Activated T-helper 1 cell treated with anti-CD3 and anti-CD28 coated beads, Interleukin-2, amount 50 U/mL, for 16 hours (primary cell): ENCODE measurements at places on chromosomes 3 and 15.

- no peak for DNase-seq
These were observed 41.0 kb downstream of the STARD5 start for GRCh38 chr15:81282911-81283310.

DNA sequence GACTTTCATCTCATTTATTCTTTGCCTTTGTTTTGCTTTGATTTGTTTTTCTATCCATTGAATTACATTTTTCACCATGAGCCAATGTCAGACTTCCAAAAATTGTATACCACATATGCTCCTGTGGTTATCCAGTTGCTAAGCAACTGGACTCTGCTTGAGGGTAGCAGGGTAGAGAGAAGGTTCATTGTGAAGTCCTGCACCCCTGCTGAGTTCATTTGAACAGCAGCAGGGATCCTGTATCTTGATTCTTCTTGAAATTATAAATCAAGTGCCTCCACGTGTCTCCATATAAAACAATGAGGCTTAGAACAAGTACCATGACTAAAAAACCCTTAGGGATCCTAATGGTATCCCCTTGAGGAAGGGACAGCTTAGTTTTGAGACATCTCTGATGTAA lies 449.3 kb downstream of the ROBO2 start:
- no peak for DNase-seq

DNA sequence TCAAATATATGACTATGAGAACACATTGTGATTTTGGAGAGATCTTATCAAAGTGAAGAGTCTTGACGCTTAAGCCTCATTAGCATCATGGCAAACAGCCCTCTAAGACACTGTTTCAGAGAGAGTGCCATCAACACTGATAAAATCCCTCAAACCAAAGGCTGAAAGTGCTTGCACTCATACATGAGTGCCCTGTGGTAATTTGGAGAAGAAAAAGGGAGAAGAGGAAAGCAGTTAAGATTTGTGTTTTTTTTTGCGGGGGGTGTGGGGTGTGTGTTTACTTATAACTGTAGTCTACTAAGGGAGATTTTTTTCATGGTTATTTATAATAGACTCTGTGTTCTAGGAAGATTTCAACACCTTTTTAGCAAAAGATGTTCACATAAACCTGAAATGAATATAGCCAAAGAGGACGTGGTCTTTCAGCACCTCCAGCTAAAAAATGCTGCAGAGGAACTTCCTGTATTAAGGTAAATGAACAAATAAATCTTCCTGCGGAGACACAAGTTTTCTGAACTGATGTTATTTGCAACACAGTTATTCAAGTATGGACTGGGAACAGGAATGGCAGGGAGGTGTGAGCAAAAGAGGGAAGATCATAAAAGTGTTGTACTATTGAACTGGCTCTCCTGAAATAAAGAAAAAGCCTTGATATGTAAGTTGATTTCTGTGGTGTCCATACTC lies 81.9 kb upstream of the TGFBR2 start:
- DNase-seq = no peak

DNA sequence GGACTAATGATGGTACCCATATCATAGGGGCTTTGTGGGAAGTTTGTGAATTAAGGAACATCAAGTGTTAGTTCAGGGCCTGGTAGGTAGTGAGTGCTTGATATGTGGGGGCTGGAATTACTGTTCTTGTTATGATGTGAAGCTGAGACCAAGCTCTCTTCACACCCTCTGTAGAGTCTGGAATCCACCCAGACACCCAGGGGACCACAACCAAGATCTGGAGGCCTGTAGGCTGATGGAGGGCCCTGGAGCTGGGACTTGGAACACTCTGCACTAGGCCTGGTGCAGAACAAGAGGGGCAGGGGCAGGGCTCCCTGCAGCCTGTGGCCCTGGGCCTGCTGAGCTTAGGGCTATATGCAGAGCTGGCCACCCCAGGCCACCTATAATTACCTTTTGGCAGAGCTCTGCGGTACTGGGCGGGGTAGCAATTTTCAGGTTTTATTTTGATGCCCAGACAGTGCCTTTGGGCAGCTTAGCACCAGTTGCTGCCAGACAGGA lies 13.1 kb upstream of the PRKCD start:
- DNase-seq = no peak

DNA sequence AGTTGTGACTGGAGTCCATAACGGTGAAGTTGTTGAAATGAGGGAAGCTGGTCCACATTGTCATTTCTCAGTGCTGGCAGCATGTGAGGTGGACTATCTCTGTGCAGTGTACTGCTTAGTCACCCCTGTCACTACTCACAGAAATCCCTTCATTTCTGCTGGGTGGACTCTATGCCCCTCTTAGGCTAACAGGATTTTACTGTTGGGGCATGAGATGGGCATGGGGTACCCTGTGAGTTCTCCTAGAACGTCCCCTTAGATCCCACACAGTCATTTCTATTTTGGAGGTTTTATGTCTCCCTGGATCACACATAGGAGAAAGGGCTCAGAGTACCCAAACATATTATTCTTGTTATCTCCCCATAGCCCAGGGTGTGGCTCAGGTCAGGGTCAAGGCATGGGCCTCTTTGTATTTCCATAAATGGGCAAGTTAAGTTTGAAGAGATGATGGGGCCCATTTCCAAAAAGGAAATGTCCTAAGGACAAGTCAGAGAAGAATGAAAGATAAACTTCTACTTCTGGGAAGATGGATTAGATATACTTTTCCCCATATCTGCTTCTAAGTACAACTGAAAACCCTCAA lies 15.2 kb downstream of the P2RY1 start:
- no peak for DNase-seq

GRCh38 chr3:59856934-59857460 lies 807.2 kb upstream of the CFAP20DC start:
- DNase-seq = no peak

GRCh38 chr3:48467110-48467454 lies 20.5 kb downstream of the ATRIP start:
- no peak for DNase-seq

- DNase-seq = no peak
These were observed 433.8 kb upstream of the CBLB start for GRCh38 chr3:106302451-106303221.

- DNase-seq = no peak
These were observed 4.6 kb upstream of the KCTD6 start for GRCh38 chr3:58487140-58487886.

GRCh38 chr3:29346828-29347227 lies 66.0 kb downstream of the RBMS3 start:
- DNase-seq = no peak

DNA sequence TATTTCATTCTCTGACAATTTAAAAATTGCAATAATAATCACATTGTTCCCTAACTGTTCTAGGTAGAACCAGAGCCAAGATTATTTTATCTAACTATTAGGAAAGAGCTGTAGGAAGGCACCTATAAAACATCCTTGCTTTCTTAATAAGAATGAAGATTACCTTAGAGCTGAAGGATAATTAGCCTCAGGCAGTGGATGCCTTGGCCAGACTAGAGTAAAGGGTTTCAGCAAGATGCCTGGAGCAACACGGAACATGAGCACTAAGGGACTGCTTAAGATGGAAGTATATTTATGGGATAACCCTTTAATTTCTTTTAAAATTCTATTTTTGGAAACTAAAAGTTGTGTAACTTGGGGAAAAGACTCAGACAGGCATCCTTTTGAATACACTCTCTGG lies 456.6 kb upstream of the RBMS3 start:
- DNase-seq = no peak

GRCh38 chr15:62607643-62608042 lies 434.9 kb upstream of the TPM1 start:
- DNase-seq = no peak

GRCh38 chr15:58466566-58466965 lies 34.8 kb downstream of the LIPC start:
- DNase-seq = no peak

DNA sequence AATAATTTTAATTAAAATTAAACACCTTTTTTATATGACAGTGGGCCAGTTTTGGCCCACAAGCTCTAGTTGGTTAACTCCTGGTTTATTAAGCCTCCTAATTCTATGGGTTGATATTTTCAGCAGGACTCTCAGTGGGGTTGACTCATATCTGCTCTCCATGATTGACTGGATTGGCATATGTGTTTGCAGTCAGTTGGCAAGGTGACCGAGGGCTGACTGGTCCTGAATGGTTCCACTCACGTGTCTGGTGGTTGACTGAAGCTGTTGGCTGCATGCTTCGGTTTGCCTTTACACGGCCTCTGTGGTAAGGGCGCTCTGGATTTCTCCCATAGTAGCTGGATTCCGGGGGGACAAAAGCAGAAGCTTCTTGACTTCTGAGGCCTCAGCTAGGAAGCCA lies 65.3 kb upstream of the ZNF280D start:
- no peak for DNase-seq
